Muscle of back (tissue), 13 donors: ENCODE measurements at places on chromosomes 6 and 20.

GRCh38 chr20:36249450-36249849, 13.2 kb downstream of the AAR2 start:
- no peak for DNase-seq

DNA sequence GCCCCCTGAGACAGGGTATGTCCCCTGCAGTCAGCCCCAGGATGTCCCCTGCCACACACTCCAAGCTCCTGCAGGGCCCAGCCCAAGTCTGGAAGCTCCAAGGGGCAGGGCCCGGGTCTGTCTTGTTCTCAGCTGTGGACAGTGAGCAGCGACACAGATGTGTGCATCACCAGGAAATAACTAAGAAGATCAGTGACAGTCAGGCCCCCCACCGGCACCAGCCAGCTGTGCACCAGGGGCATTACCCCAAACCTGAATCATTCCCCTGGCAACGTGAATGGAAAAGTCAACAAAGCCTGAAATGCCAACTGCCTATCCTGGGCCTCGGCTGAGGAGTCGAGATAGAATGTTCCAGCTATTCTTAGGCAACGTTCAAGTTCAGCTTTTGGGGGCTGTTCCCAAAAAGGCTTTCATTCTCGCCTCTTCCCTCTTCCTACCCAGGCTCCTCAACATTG, 105.0 kb downstream of the PREX1 start:
- DNase-seq: peak; percentile 72

DNA sequence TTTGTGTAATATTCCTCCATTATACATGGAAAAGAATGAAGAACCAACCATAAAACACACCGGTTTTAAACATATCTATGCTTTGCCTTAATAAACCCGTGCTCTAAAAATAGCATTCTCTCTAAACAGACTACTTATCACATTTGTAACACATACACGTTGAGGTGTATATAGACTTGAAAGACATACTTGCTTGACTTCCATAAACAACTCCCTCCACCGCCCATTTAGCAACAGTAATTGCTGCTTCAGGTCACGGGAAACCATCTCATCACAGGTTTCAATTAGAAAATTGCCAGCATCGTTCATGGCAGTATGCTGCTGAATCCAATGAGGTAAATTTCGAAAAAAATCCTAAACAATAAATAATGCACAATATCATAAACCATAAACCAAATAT, 174.0 kb downstream of the SYNE1 start:
- DNase-seq: no peak

DNA sequence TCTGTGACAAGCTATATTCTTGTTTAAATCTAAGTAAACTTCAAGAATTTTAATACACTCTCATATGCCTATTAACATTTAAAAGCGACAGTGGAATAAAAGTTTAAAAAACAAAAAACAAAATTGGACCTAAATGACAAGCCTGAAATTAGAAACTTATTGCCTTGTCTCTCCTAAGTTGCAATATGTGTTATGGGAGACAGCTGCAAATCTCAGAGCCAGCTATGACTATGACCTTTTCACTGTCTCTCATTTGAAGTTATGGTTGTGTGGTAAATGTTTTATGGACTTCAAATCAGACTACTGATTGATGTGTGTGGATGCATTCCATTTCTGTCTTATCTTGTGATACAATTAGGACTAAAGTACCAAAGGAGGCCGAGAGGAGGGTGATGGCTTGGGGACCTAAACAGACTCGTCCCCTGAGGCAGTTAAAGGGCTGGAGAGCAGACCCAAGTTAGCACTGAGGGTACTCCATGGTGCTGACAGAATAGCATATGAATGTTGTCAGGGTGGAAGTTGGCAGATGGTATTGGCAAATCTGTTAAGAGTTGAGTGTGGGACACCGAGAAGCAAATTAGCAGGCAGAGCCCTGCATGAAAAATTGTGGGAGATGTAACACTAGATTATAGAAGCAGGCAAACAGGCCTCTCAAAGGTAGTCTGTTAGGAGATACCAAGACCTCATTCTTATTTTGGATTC, 930.1 kb upstream of the MAN1A1 start:
- DNase-seq: peak; percentile 44

GRCh38 chr20:34049897-34050695, 56.4 kb downstream of the RALY start:
- DNase-seq: no peak

- no peak for DNase-seq
These were observed 391 bp upstream of the B3GAT2 start for GRCh38 chr6:70957284-70957617.

GRCh38 chr20:50280851-50281655, 90.4 kb downstream of the CEBPB start:
- no peak for DNase-seq
